Stimulated activated CD8-positive, alpha-beta memory T cell treated with anti-CD3 and anti-CD28 coated beads, Interleukin-15, amount 100 ng/mL, for 1 hour (primary cell): ENCODE measurements at places on chromosomes 3 and 15.

GRCh38 chr3:163508206-163508605, 1570.1 kb downstream of the SI start:
- no peak for DNase-seq

DNA sequence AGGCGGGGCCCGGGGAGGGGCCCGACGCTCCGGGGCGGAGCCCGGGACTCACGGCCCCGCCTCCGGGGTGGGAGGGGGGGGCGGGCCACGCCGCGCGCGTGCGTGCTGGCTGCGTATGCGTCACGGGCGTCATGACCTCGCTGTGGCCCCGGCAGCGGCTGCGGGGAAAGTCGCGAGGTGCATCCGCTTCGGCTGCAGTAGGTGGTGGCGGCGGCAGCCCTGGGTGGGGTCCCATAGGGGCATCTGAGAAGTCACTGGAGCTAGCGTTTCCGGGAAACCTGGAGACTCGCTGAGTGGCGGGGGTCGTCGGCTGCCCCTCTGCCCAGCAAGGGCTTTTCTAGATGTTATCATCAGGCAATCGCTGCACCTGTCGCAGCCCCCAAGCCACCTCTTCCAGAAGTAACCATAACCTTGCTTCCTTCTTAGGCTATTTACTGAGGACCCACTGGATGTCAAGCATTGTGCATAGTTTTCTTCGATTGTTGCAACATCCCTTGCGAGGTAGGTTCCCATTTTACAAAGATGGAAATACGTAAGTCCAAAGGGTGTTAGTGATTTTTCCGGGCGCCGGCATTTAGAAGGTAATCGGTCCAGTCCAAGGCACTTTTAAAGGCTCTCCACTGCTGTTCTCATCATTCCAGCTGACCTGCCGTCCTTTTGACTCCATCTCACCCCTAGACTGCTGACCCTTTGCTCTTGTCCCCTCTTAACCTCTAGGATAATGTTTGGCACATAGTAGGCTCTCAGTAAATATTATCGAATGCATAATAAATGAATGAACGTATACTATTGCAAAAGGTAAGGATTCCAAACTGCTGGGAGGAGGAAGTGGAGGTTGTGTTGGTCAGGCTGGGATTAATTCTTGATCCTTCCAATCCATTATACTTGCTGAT, at the start of gene GDPGP1:
Gene GDPGP1, plus strand, starts transcription at position 114 of the 893 bp plus-strand sequence. CDS start 6,700 bp downstream, outside the sequence.
- DNase-seq: no peak

GRCh38 chr3:43676441-43676840, 14.3 kb upstream of the ABHD5 start:
- DNase-seq: no peak

DNA sequence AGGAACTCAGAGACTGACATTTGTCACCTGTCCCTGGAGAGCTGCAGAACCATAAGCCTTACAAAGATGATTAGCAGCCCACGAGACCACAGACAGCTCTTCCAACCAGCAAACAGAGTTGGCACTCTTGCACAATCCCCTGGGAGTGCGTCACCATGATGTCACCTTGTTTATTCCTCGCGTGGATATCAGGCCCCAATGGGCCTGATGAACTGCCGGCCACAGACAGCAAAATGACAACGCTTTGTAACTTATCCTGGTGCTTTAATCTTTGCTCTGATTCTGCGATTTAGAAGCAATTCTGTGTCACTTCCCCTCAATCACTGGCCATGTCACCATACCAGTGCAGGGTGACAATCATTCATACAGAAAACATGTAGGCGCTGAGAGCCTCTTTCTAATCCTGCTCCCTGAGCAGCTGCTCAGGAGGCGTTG, 89.2 kb downstream of the TAMM41 start:
- no peak for DNase-seq

- DNase-seq: no peak
These were observed 6.6 kb downstream of the SOX2 start for GRCh38 chr3:181718369-181718768.

- DNase-seq: no peak
These were observed 3.2 kb upstream of the PXYLP1 start for GRCh38 chr3:141228395-141228794.

DNA sequence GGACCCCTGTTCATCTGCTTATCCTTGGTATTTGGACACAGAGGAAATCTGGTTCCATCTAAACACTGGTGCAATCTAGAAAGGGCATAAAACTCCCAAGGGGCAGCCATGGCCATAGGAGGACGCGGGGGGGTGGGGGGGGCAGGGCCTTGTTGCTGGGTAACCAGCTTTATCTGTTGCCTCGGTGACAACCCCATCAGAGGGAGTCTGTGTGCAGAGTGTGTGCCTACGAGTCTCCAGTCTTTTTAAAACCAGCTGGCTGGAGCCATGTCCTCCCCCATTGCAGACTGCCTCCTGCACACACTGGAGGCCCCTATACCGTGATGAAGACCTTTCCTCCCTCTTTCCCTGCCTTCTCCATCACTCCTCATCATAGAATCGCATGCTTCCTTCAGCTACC, 26.4 kb upstream of the CORO2B start:
- no peak for DNase-seq

DNA sequence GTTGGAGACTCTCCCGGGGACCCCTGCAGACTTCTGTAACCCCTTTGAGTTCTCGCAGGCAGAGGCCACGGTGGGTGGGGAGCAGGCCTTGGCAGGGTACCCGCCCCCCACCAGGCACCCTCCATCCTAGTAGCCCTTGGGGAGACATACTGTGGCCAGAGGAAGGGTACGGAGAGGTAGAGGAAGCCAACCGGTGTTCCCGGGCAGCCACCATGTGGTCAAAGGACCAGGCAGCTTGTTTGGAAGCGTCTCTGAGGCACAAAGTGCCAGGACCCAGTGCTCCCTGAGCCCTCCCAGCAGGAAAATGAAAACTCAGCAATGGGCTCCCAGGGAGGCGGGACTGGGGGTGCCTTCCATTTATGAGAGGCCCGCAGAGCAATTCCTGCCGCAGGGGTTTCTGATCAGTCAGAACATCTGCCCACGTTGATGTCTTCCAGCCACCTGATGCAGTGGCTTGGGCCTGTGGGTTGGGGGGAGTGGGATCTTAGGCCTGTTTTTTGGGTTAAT, 53.0 kb upstream of the CGNL1 start:
- no peak for DNase-seq

GRCh38 chr3:139310474-139310933, 33.3 kb upstream of the MRPS22 start:
- no peak for DNase-seq

DNA sequence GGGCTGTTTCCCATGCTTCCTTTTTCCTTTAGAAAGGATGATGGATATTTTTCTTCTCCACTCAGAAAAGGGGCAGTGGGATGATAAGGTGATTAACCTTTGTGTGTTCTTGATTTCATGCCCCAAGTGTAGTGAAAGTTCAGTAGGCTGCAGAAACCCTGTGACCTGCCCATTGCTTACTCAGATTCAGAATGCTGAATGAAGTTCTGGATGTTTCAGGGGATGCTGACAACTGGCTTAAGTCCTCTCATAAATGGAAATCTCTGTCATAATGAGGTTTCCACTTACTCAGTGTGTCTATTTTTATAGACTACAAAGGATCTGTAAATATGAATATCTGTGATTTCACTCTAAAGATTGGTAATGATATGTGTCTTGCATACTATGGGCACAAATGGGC, 471.3 kb upstream of the TPRG1 start:
- no peak for DNase-seq

DNA sequence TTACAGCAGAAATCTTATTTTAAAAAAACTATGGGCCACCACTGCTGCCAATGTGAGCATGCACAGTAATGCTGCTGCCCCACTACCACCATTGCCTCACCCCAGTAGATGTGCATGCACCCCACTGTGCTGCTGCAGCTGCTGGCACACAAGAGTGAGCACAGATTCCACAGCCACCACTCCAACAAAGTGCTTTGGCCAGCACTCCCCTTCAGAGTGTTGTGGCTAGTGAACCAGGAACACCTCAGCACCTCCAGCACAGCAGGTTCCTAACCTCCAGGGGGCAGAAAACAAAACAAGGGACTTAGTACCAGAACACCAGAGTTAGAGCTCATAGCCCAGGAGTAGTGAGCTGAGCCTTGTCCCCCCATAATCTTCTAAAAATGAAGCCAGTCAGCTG, 629.6 kb downstream of the PYDC2 start:
- DNase-seq: no peak

GRCh38 chr3:74445541-74445940, 168.9 kb downstream of the CNTN3 start:
- no peak for DNase-seq

GRCh38 chr3:50233176-50233575, 2.8 kb upstream of the GNAI2 start:
- no peak for DNase-seq

DNA sequence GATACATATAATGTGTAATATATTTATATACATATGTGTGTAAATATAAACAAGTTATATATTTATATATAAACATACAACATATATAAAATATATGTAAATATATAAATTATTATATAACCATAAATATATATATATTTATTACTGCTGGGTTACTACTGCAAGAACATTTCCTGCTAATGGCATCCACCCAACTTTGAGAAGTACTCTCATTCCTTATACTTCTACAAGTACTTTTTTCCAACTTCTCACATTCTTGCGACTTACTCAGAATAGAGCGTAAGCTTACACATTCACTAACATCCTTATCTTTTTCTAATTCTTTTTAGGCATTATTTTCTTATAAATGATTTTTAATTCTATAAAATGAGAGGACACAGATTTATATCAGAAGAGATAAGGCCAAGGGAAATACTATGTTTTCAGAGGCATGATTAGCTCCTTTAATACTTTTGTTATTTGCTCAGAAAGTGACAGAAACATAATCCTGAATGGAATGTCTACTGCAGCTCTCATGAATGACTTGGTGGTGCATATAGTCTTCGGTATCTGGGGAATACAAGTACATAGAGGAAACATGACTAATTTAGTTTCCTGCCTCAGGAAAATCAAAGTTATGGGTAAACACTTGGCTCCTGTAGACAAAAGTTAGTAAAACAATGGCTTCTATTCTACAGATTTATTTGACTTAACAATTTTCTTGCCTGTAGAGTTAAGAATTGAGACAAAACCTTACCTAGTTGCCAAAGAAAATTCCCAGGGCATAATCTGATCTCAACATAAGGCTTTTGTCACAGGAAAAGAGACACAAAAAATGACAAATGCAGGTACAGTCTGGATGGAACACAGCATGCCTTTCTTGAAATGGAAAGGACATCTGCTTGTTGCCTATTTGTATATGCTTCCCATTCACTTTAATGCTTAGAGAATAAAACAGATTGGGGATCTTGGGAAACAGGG, 453.9 kb downstream of the SQOR start:
- no peak for DNase-seq

DNA sequence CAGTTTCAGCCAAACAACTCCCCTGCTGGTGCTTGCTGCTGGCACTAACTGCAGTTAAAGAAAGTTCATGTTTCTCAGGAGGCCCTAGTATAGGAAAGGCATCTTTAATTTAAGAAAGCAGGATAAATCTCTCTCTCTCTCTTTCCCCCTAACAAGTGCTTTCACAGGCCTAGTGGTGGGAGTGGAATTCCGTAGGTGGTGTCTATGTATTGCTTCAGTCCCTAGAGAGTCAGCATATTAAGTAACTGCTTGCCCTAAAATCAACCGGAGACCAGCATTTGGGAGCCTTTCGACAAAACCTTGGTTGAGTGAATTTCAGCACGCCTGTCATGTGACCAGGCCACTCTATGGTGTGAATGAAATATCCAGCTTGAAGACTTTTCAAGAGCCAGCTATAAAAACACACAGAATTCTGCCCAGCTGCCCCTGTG, 169.2 kb upstream of the TGFBR2 start:
- no peak for DNase-seq

DNA sequence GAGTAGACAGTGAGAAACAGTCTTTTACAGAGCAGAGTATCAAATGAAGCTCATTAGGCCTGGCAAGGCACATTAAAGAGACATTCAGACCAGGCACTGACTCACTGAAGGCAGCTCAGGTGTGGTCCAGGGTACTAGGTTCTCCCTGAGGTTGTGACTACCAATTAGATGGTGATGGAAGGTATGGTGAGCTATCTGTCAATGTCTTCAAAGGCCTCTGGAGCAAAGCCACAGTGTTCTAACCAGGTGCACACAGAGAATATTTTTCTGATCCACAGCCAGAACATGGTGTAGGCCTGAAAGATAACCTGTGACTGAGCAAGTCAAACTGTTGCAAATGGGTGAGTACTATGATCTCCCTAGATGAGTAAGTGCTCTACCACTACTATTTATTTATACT, 51.5 kb downstream of the EOMES start:
- DNase-seq: no peak

- DNase-seq: no peak
These were observed 78.8 kb downstream of the IL5RA start for GRCh38 chr3:3031326-3031725.

DNA sequence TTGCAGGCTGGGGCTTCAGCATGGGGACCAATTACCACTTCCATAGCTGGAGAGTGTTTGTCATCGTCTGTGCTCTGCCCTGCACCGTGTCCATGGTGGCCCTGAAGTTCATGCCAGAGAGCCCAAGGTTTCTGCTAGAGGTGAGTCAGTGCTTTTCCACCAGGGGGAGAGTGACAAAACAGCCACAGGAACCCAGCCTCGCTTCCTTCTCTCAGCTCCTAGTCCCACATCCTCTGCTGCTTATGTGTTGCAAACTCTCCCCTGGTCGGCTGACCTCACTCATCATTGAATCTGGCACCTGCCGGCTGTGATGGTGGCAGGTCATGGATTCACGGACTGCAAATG, 158.3 kb downstream of the SV2B start:
- no peak for DNase-seq

DNA sequence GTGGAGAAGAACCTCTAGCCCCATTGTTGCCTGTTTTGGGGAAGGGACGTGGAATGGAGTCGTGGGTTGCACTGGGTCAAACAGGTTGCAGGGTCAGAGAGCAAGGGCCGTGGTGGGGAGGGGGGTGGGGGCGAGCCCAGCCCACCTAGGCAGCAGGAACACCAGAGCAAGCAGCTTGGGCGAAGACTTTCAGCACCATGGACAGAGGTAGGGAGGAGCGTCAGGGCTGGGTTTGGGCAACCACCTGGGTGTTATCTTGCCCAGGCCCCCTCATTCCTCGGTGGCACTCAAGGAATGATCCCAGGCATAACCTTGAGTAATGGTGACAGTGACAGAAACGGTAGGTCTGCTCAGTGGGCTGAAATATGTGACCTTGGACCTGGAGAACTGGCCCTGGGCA, 45.9 kb upstream of the TMEM115 start:
- no peak for DNase-seq
